Activated CD4-positive, alpha-beta T cell treated with anti-CD3 and anti-CD28 coated beads for 48 hours (primary cell): ENCODE measurements at places on chromosomes 4 and X.

DNA sequence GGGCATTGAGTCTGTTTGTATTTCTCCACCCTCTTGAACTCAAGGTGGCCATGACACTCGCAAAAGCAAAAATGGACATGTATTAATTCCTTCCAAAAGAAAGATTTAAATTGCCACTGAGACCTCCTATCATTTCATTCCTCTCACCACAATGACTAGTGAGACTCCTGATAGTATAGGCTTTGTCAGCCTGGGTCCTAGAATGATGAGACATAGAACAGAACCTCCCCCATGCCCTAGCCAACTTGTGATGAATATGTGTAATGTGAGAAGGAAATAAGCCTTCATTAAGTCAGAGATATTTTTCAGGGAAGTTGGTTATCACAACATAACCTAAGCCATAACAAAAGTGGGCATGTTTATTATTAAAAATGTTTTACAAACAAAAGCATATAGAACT is 62.5 kb downstream of the ASB9 start:
- peak; percentile 6 for DNase-seq

DNA sequence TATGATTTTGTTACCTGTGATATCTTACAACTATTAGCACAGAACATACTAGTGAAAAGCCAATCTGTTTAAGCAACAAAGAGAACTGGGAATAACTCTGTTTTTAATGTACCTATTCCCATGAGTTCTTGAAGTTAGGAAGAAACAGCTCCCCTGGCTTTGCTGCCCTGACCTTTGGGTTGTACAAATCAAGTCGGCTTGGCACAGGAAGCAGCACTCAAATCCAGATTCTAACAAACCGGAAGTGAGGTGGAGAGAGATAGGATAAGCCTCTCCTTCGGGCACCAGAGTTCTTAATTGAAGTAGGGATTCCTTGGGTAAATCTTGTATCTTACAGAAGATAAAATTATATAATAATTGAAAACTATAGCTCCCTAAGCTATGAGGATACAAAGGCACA is 144.8 kb upstream of the CPEB2 start:
- DNase-seq, result no peak

- DNase-seq, result peak; percentile 82
Observed at GRCh38 chr4:40056716-40057585, at the start of gene N4BP2. TSS of gene N4BP2 (plus strand) at chr4:40056850. CDS start at chr4:40097341, 40,491 bp downstream.

GRCh38 chr4:104811727-104812126 is 317.0 kb upstream of the CXXC4 start:
- no peak for DNase-seq

- DNase-seq, result no peak
Observed at GRCh38 chr4:168131196-168131595, 38.9 kb downstream of the ANXA10 start.

- DNase-seq, result no peak
Observed at GRCh38 chrX:23786268-23786815, 3.4 kb downstream of the SAT1 start.

DNA sequence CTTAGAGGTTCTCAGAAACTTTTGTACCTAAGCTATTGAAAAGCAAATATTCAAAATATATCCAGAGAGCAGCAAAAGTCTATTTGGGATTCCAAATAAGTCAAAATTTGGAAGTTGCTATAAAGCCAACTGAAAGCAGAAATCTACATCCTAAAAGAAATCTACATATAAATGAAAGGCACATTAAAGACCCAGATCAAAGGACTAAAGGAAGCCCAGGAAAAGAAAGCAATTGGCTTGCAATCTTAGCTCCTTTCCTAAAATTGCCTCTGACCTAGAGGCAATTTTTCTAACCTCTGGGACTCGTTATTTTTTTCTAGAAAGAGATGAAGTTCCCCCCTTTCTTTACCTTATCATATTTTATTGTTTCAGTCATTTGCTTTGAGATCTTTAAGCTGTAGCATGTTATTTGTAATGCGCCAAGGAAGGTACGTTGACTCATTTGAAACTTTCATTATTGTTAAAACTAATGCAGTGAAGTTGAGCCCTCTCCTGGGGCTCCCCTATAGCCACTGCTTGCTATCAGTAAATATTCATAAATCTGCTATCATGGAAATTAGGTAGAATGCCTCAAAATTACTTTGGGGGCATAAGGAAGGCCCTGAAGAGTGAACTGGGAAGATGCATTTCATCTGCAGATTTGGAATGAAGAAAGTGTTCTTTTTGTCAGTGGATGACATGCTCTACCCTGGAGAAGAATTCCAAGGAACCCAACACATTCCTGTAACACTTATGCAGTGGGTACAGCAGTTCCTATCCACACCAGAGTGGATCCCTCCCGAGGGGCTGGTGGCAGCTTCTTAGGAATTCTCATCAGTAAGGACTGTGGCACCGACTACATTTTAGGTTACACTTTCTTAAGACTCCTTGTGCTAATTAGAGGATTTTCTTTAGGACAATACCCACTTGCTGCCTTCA is 177.8 kb upstream of the IGFBP7 start:
- no peak for DNase-seq

- no peak for DNase-seq
Observed at GRCh38 chr4:63122955-63123354, 1286.3 kb downstream of the TECRL start.

DNA sequence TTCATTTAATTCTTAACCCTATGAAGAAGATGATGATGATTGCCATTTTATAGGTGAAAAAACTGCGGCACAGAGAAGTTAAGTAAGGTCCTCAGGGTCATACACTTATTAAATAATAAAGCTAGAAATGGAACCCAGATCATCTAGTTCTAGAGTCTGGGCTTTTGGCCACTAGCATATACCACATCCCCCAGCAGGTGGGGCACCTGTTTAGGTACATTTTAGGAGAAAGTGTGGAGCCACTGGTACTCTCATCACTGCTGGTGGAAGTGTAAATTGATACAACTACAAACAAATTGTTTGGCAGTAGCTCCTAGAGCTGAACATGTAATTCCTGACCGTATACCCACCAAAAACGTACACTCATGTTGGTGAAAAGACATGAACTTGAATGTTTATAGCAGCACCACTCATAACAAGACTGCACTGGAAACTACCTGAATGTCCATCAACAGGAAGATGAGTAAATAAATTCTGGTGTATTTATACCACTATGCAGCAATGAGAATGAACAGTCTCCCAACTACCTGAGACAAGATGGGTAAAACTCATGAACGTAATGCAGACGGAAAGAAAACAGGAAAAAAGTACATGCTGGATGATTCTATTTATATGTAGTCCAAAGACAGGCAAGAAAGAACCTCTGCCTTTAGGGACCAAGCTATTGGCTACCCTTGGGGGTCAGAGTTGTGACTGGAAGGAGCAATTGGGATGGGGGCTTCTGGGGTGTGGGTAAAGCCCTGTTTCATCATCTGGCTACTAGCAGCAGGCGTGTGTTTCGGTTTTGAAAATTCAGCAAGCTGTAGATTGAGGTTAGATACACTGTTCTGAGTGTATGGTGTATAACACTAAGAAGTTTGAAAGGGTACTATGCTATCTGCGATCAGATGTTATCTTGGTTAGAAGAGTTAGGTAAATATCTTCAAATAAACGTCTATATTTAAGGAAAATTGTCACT is 72.3 kb upstream of the ADGRG2 start:
- no peak for DNase-seq

GRCh38 chrX:19017271-19017670 is 33.4 kb upstream of the PHKA2 start:
- no peak for DNase-seq

DNA sequence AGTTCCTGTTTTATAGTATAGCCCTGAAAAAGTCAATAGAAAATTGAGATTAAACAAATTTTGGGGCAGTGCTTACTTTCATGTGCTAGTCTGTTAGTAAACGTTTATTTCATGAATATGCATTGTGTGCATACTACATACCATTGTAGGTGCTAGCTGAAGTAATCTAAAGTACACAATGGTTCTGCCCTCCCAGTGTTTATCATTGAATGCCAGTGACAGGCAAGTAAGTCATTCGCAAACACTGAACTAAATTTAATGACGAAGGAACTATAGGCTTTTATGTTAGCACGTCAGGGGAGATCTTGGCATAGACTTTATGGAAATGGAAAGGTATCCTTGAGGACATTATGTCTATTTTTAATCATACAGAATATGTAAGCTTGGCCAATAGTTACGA is 426.9 kb upstream of the EPHA5 start:
- no peak for DNase-seq

DNA sequence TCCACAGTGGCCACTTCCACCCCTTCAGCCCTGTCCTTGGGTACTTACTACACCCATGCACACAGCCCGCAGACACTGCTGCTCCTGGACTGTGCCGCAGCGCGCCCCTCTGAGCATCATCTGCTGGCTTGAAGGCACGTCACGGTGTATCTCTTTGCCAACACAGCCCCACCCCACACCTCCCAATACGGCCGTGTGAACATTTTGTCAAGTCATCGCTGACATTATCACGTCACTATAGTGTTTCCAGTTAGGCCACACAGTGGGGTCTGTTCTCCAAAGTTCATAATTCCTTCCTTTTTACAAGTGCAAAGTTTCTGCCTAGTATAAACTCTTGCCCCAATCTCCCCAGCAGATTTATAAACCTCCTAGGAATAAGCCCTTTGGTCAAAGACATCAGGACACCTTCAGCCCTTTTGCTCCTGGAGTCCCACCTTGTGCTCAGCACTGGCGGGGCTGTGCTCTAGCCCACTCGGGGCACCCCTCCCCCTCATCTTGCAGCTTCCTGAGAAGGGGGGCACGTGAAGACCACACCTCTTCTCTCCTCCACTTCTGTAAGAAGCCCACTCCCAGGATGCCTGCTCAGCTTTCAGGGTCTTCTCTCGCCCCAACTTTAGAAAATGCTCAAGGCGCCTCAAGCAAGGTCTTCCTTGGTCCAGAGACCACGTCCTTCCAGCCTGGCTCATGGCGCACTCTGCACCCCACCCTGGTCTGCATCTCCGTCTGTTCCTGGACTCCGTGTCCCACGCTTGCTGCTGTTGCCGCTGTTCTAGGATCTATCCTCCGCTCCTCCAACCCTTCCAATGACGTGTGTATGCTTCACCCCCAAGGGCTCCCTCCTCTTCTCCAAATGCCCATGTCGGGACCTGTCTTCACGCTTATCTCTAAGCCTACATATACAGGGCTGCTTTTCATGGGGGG is 7.2 kb downstream of the FAM53A start:
- DNase-seq, result no peak

- no peak for DNase-seq
Observed at GRCh38 chrX:12657881-12658280, 133.3 kb upstream of the PRPS2 start.

DNA sequence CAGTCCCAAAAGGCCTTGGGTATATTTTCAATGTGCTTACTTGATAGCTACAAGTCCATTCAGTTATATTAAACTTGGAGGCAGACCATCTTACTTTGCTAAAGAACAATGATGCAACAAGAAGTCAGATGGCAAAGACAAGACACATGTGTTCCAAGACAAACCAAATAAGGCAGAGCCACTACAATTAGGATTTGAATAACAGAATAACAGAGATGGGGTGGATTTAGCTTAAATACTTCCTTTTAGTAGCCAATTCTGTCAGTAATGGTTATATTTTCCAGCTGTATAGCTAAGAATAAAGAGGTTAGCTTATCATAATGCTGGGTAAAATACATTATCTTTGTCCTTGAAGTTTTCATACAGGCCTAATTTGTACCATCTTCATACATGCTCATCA is 37.7 kb upstream of the FRAS1 start:
- no peak for DNase-seq
